HepG2 (cell line): ENCODE measurements at places on chromosomes 1 and 21. TPM values are rescaled to one million over a fixed set of nuclear protein-coding genes. Genes with fewer than 3 reads are reported as not detected.
A peak's percentile ranks its signal among the peaks of the same experiment; 100 is the strongest.

The TBX15 gene
- 0.42 and 0.49 TPM in 2 replicates for total RNA-seq

The TTLL7 gene
- total RNA-seq: 0.22 and 0.38 TPM in 2 replicates

The OR6K3 gene
- not detected in 2 replicates for total RNA-seq

The ALX3 gene
- not detected in 2 replicates for total RNA-seq

The POGK gene
- total RNA-seq: 16.2 and 17.6 TPM in 2 replicates

The IL19 gene
- not detected in 2 replicates for total RNA-seq

The SSU72 gene
- total RNA-seq: 63.5 and 67.1 TPM in 2 replicates

The CD1E gene
- total RNA-seq: not detected in 2 replicates

The SYNC gene
- 5.4 and 7.2 TPM in 2 replicates for total RNA-seq

The SYDE2 gene
- 5.3 and 7.9 TPM in 2 replicates for total RNA-seq

- H3K4me3 ChIP-seq: peak overlapping the region; percentile 62; the same call in 1 of the 2 replicates
- H3K4me1 ChIP-seq: peaks cover 37% of the 10 kb centered on the region
- no peaks in the 10 kb centered on the region for H3K27me3 ChIP-seq
- H3K27ac ChIP-seq: peak overlapping the region; percentile 35
- H3K36me3 ChIP-seq: no peaks in the 10 kb centered on the region
Observed at GRCh38 chr1:36471830-36472641, 7.9 kb upstream of the MRPS15 start.

GRCh38 chr1:150688763-150689162 is 8.2 kb downstream of the GOLPH3L start:
- H3K36me3 ChIP-seq: peaks cover 4% of the 10 kb centered on the region
- no peak overlapping the region for H3K27ac ChIP-seq
- no peak for DNase-seq
- no peak overlapping the region for H3K4me3 ChIP-seq

DNA sequence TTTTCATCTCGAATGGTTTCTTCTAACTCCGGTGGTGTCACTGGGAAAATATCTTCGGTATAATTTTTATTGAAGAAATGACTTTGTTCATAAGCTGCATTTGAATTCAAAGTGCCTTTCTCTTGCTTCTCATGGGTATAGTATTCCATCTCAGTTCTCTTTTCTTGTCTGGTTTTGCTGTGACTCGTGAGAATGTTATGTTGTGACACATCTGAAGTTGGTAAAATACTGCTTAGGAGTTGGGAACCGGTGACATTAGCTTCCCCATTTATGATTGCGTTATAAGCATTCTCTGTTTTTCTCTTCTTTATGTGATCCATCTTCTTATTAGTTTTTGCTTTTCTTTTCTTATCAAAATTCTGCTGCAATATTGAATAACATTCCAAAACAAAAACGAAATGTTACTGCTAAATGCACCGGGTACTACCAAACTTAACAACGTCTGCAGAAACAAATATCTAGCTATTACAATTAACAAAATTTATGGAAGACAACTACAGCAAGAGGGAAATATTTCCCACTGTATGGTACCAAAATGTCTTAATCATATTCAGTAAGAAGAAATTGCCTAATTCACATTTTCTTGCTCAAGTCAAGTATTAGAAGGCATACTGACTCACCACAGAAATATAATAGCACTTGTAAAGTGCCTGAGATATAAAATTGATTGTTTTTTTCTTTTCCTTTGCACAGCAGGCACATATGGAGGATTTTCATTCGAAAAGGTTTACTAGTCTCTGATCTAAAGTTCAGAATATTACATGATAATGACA is 15.5 kb downstream of the LRIF1 start:
- H3K36me3 ChIP-seq: peaks cover 41% of the 10 kb centered on the region; the same call in 2 of the 3 replicates
- H3K27ac ChIP-seq: no peak overlapping the region
- no peaks in the 10 kb centered on the region for H3K27me3 ChIP-seq
- H3K4me1 ChIP-seq: peaks cover 11% of the 10 kb centered on the region
- DNase-seq: no peak
- no peak overlapping the region for H3K4me3 ChIP-seq

DNA sequence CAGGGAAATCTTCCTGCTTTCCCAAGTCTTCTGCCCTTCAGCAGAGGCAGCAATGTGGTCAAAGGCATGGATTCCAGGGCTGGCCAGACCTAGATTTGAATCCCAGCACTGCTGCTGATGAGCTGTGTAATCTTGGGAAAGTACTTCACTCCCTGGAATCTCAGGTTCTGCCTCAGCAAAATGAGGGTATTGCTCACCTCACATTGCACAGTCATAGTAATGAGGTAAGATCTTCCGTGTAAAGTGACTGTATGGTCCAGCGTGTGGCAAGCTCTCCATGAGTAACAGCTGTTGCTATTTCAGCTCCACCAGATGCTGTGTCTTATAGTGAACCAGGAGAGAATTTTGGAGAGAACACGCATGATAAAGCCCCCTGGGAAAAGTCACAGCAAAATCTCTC is 56.1 kb upstream of the F3 start:
- H3K27me3 ChIP-seq: no peaks in the 10 kb centered on the region; the same call in 1 of the 2 replicates
- no peak for DNase-seq
- H3K27ac ChIP-seq: no peak overlapping the region
- H3K4me3 ChIP-seq: no peak overlapping the region
- no peaks in the 10 kb centered on the region for H3K36me3 ChIP-seq

DNA sequence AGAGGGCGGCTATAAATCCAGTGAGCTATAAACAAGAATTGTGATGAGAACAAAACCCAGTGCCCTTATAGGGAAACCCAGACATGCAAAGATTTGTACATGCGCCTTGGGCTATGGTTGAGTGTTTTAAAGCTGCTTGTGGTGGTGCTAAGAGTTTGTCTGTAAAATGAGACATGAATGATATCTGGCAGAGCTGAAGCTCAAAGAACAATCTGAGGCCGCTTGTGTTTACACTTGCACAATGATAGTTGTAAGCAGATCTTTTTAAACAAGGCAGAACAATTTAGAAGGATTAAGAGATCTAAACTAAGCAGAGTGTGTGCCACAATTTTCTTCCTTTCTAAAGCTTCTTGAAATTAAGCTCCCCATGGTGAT is 80.4 kb upstream of the ADAMTS5 start:
- no peak overlapping the region for H3K4me3 ChIP-seq
- no peak overlapping the region for H3K27ac ChIP-seq
- H3K36me3 ChIP-seq: no peaks in the 10 kb centered on the region
- DNase-seq: no peak

DNA sequence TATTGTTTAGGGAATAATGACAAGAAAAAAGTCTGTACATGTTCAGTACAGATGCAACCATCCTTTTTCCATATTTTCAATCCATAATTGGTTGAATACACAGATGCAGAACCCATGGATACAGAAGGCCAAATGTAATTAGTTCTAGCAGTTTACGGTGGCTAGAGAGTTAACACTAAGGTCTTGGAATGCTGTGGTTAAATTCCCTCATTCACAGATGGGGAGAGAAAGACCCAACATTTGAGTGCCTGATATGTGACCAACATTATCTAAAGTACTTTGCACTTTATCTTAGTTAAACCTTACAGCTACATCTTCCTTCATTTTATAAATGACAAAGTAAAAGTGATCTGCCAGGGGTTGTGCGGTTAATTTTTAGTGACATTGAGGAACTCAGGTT is 5.3 kb downstream of the SCMH1 start:
- H3K27ac ChIP-seq: no peak overlapping the region
- no peaks in the 10 kb centered on the region for H3K27me3 ChIP-seq
- DNase-seq: no peak

GRCh38 chr1:38279148-38279547 is 232.6 kb upstream of the POU3F1 start:
- DNase-seq: no peak
- H3K27ac ChIP-seq: no peak overlapping the region
- H3K27me3 ChIP-seq: peaks cover 5% of the 10 kb centered on the region; the same call in 2 of the 3 replicates
- H3K4me3 ChIP-seq: no peak overlapping the region

DNA sequence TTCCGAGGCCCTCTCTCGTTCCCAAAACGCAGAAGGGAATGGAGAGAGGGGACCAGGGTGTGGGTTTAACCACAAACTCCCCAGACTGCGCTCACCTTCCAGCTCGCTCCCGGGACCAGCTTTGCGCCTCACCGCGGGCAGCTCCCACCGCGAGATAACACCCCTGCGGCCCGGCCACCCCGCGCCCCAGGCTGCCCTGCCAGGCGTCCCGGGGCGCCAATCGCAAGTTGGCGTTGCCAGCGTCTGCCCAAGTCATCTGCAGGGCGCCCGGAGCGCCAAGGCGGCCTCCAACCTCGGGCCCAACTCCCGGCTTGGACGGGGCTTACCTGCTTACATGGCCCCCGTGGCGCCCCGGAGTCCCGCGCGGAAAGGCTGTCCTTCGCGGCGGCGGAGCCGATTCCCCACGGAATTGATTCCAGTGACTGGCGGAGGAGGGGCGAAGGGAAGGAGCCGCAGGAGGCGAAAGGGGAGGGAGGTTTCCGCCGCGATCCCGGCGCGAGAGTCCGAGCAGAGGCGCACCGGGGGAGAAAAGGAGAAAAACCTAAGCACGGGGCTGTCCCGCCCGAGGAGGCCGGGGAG is 456 bp downstream of the PTPN14 start:
- DNase-seq: no peak
- peak overlapping the region; percentile 90 for H3K4me3 ChIP-seq
- peak overlapping the region; percentile 64 for H3K27ac ChIP-seq

- H3K27me3 ChIP-seq: no peaks in the 10 kb centered on the region
- no peak overlapping the region for H3K27ac ChIP-seq
- no peaks in the 10 kb centered on the region for H3K36me3 ChIP-seq
- DNase-seq: no peak
- no peaks in the 10 kb centered on the region for H3K4me1 ChIP-seq
Observed at GRCh38 chr1:4379451-4380175, 274.8 kb upstream of the AJAP1 start.

GRCh38 chr1:36397378-36398230 is at the start of gene LSM10:
Gene LSM10 (minus strand): TSS chr1:36397908. CDS start chr1:36394129, 3,779 bp downstream.
- peaks cover 5% of the 10 kb centered on the region for H3K36me3 ChIP-seq
- no peaks in the 10 kb centered on the region for H3K27me3 ChIP-seq
- H3K4me3 ChIP-seq: peak within 1 kb of the TSS; percentile 87

DNA sequence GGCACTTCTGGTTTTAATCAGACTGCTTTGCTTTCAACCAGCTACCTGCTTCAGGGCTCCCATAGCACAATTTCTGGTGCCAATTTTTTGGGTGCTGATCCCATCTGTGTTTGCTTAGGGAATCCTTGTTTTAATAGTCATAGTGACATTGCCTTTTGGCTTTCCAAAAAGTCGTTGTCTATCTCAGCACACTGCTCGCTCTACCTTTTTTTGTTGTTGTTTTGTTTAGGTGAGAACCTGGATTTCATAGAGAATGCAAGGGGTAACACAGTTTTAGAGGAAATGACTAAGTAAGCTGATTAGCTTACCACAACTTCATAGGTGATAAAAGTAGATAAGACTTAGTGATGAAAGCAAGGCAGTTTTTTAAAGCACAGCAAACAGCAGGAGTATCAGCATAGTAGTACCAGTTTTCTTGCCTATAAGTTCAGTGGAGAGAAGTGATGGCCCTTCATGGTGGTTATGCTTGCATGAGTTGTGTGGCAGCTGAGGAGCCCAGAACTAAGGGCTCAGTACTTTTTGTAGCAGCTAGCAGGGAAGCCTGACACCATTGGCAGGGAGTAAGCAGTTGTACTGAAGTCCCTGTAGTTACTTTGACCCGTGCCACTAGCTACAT is 31.3 kb downstream of the NEK7 start:
- no peaks in the 10 kb centered on the region for H3K27me3 ChIP-seq
- DNase-seq: no peak
- no peaks in the 10 kb centered on the region for H3K4me1 ChIP-seq
- no peaks in the 10 kb centered on the region for H3K36me3 ChIP-seq
- no peak overlapping the region for H3K4me3 ChIP-seq
- H3K27ac ChIP-seq: no peak overlapping the region

GRCh38 chr1:102566182-102566581 is 542.1 kb downstream of the COL11A1 start:
- no peak for DNase-seq
- H3K27ac ChIP-seq: no peak overlapping the region
- H3K4me3 ChIP-seq: no peak overlapping the region
- no peaks in the 10 kb centered on the region for H3K27me3 ChIP-seq
- H3K4me1 ChIP-seq: no peaks in the 10 kb centered on the region
- no peaks in the 10 kb centered on the region for H3K36me3 ChIP-seq

- no peak overlapping the region for H3K27ac ChIP-seq
- H3K4me1 ChIP-seq: no peaks in the 10 kb centered on the region
- H3K4me3 ChIP-seq: no peak overlapping the region
- no peak for DNase-seq
- H3K27me3 ChIP-seq: no peaks in the 10 kb centered on the region
Observed at GRCh38 chr21:15301014-15301413, 236.2 kb upstream of the NRIP1 start.

DNA sequence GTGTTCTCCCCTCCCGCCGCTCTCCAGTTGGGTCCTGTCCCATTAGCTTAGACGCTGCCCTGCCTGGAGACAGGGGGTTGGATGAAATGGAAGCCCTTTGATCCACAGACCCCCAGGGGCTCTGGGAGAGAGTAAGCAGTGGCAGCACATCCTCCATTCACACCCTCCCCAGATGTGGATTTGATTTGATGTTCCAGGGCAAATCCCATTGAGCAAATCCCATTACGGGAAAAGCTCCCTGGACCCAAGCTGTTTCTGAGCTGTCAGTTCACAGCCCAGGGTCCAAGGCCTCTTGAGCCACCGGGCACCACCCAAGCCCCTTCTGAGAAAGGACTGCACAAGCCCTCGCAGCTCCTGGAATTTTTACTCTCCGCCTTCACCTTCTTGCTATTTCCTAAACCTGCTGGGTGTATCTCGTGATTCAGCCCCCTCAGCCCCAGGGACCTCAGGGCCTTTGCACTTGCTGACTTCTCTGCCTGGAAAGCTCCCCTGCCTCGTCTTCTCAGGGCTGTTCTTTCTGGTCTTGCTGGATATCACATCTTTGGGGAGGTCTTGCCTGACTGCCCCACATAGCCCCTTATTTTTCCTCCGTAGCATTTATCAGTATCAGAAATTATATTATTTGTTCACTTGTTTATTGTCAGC is 101.1 kb downstream of the PAX7 start:
- no peak overlapping the region for H3K27ac ChIP-seq
- no peaks in the 10 kb centered on the region for H3K36me3 ChIP-seq
- no peak overlapping the region for H3K4me3 ChIP-seq
- DNase-seq: no peak
- H3K27me3 ChIP-seq: peaks cover 69% of the 10 kb centered on the region; the same call in 1 of the 3 replicates
- H3K4me1 ChIP-seq: no peaks in the 10 kb centered on the region

GRCh38 chr1:20589331-20590278 is 708 bp downstream of the CDA start:
- H3K27ac ChIP-seq: no peak overlapping the region
- peaks cover 1% of the 10 kb centered on the region; the same call in 1 of the 2 replicates for H3K27me3 ChIP-seq
- no peak for DNase-seq
- H3K4me3 ChIP-seq: peak overlapping the region; percentile 52; the same call in 1 of the 2 replicates

- no peak overlapping the region for H3K4me3 ChIP-seq
- H3K27me3 ChIP-seq: no peaks in the 10 kb centered on the region
- H3K27ac ChIP-seq: no peak overlapping the region
- DNase-seq: no peak
Observed at GRCh38 chr1:201582705-201583442, 43.9 kb downstream of the NAV1 start.

DNA sequence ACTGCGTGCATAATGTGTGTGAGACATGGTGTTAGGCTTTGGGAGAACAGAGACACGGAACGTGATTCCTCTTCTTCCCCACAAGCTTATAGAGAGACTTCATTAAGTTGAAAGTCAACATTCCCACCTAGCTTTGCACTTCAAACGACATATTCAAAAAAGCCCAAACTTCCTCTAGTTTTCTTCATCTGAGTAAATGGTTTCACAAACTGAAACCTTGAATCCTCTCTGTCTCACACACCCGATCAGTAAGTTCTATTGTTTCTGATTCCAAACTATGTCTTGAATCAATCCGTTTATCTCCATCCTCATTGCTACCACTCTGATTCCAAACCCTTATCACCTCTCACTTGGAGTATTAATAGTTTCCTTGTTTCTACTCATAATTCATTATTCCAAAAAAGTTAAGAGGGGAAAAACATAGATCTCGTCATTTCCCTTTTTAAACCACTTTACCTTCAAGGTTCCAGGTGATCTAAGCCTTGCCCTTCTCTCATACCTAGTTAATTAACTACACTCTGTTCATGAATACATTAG is 1.6 kb upstream of the METTL18 start:
- H3K27ac ChIP-seq: no peak overlapping the region
- H3K27me3 ChIP-seq: no peaks in the 10 kb centered on the region
- H3K36me3 ChIP-seq: peaks cover 1% of the 10 kb centered on the region; the same call in 1 of the 2 replicates
- H3K4me1 ChIP-seq: peaks cover 35% of the 10 kb centered on the region
- H3K4me3 ChIP-seq: peak overlapping the region; percentile 84; the same call in 1 of the 2 replicates
